T-helper 22 cell (primary cell): ENCODE measurements at places on chromosomes 11 and 22.
A peak's percentile ranks its signal among the peaks of the same experiment; 100 is the strongest.

- no peak for DNase-seq
These were observed 367.1 kb upstream of the PDGFD start for GRCh38 chr11:104531075-104531474.

GRCh38 chr22:43992331-43992821 lies 31.7 kb upstream of the PARVB start:
- DNase-seq: no peak

GRCh38 chr22:19109198-19110063 lies 12.8 kb downstream of the DGCR2 start:
- DNase-seq: peak; percentile 40

- DNase-seq: no peak
These were observed 9.8 kb upstream of the TBX1 start for GRCh38 chr22:19750507-19751490.

DNA sequence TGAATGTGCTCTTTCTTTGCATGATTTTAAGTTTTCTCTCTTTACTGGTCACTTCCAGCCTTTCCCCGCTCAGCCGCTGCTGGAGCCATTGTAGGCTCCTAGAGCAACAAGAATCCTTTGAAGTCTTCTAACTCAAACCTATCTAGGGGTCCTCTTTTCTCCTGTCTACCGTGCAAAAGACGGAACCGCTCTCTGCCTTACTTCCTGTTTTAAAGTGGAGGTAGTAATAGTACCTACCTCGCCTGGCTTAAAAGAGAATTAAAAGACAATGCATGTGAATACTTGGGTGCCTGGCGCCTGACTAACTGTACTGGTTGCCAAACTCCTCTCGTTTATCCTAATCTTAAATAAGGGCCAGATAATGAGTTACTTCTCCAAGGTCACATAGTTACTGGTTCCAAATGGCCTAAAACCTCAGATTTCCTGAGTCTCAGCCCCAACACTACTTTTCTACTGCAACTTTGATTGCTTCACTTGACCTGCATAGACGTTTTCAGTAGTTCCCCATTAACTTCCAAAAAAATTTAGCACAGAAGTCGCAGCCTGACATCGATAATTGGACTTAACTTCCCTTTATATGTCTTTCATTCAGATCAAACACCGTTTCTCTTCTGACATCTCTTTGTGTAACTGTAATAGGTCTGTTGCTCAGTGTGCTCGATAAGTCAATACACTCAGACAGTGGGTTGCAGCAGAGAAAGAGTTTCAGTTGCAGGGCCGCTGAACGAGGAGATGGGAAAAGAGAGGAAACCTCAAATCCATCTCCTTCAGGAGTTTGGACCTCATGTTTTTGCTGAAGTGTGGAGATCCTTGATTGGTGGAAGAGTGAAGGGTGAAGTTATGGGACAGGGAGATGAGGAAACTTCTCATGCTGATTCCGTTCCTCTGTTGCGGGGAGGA lies 891 bp downstream of the SAMM50 start:
- no peak for DNase-seq

- DNase-seq: no peak
These were observed 428 bp downstream of the SCN3B start for GRCh38 chr11:123653827-123654565.

- no peak for DNase-seq
These were observed 60.5 kb downstream of the COMMD9 start for GRCh38 chr11:36228689-36229088.

DNA sequence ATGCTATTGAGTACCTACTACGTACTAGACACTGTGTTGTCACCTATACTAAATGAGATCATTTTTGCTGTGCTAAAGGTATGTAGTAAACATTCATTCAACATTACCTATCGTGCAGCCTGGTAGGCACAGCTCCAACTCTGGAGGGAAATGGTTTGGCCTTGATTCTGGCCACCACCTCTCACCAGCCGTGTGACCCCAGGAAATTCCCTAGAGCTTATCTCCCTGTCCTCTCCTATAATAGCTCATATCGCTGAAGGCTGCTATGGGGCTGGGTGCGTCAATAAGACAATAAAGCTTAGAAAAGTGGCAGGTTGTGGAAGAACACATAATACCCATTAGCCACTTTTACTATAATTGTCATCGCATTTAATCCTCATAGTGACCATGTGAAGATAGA lies 107.5 kb downstream of the MYO18B start:
- DNase-seq: no peak

- DNase-seq: no peak
These were observed 12.1 kb upstream of the XBP1 start for GRCh38 chr22:28812516-28812915.
